IMR-90 (cell line): ENCODE measurements at places on chromosomes 7 and 10. TPM values are rescaled to one million over a fixed set of nuclear protein-coding genes. Genes with fewer than 3 reads are reported as not detected.

DNA sequence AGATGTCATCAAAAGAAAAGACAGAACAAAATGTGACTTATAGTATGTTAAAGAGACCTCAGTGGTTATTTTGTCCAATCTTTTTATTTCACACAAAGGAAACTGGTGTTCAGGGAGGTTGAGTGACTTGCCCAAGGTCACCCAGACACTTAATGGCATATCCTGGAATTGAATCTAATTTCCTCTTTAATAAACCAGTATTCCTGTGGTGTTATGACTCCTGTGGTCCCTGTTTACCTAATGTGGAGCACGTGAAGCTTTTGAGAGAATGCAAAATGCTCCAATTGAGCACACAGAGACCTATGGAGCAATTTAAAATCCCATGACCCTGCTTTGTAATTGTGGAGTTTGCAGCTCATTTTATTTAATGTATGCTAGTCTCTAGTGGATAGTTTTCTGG lies 251.9 kb downstream of the REEP3 start:
- no peak overlapping the region for H3K27ac ChIP-seq
- no peak overlapping the region for H3K4me3 ChIP-seq
- H3K36me3 ChIP-seq = no peaks in the 10 kb centered on the region

DNA sequence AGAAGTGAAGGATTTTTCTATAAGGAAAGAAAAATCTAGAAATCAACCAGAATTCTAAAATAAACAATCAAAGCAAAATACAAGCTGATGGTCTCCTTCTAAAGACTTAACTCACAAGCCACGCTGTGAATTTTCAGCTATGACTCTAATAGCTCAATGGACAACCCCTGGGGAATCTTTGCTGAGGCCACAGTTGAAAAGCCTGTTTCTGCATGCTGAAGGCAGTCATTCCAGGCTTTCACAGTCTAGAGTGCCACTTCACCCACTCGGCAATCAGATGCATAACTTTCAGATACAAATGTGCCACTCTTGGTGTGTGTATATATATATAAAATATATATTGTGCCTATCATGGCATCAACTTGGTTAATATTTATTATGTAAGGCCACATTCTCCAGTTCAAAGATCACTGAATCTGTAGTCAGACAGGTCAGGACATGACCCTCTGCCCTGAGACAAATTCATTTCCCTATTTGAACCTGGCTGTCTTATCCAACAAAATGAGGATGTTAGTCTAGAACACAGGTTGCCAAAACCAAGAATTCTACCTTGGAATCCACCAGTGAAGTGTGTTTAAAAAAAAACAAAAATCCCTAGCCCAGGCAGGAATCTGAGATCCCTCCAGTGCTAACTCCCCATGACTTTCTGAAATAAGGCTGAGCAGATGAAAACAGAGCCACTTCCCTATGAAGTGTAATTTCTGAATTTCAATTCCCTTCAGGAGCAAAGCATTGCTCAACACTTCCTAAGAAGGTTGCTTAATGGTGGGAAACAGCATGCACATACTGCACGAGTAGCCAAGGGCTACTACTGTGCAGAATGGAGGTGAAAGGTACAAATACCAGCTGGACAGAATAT lies 9.9 kb downstream of the LIPA start:
- no peaks in the 10 kb centered on the region for H3K27me3 ChIP-seq
- peak; percentile 31 for DNase-seq
- no peaks in the 10 kb centered on the region for H3K36me3 ChIP-seq
- H3K4me3 ChIP-seq = no peak overlapping the region

DNA sequence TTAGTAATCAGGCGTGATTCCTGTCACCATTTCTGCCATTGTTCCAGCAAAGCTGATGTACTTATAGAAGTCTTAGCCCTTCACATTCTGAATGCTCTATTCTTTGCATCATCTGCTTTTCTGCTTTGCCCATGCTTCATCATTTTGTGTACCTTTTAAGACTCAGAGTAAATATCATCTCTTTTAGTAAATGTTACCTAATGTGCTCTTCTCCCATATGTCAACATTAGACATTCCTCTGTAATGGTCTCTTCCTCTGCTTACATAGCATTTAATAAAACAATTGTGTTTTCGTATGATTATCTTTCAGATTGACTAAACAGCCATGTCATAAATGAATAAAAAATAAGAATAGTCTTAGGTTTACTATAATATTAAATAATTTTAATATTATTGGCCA lies 719.6 kb upstream of the GRM3 start:
- no peaks in the 10 kb centered on the region for H3K36me3 ChIP-seq
- H3K4me1 ChIP-seq = no peaks in the 10 kb centered on the region
- no peaks in the 10 kb centered on the region for H3K27me3 ChIP-seq
- no peak overlapping the region for H3K4me3 ChIP-seq
- DNase-seq = no peak

- no peaks in the 10 kb centered on the region for H3K27me3 ChIP-seq
- H3K4me3 ChIP-seq = no peak overlapping the region
- no peak for DNase-seq
- no peak overlapping the region for H3K27ac ChIP-seq
These were observed 230.3 kb upstream of the GHITM start for GRCh38 chr10:83909001-83909400.

- no peaks in the 10 kb centered on the region for H3K36me3 ChIP-seq
- no peak overlapping the region for H3K27ac ChIP-seq
- DNase-seq = no peak
- H3K4me3 ChIP-seq = no peak overlapping the region
- peaks cover 49% of the 10 kb centered on the region for H3K27me3 ChIP-seq
- H3K4me1 ChIP-seq = no peaks in the 10 kb centered on the region
These were observed 4.3 kb downstream of the KCP start for GRCh38 chr7:128906001-128906765.

DNA sequence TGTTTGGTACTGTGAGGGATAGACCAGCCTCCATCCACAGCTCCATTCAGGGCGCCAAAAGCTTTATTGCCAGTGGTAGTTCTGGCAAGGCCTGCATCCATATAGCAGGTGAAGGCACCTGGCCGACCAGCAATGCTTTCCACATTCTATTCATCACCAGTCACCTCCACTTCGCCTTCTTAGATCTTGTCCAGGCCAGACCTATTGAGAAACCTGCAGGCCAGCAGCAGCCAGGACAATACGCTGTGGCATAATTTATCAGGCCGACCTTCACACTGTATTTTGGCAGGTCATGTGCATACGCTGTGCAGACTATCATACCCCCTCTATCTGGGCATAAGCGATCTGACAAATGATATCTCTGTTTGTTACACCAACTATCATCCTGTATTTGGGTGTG lies 15.2 kb upstream of the KNDC1 start:
- peaks cover 12% of the 10 kb centered on the region for H3K27me3 ChIP-seq
- no peak for DNase-seq
- no peaks in the 10 kb centered on the region for H3K36me3 ChIP-seq
- no peaks in the 10 kb centered on the region; the same call in 1 of the 2 replicates for H3K4me1 ChIP-seq
- no peak overlapping the region for H3K27ac ChIP-seq

The STEAP1B gene
- 13.8 and 21.1 TPM in 2 replicates for total RNA-seq

The IGFBP3 gene
- 272 and 308 TPM in 2 replicates for total RNA-seq

The LIPN gene
- total RNA-seq = not detected in 2 replicates
